ENCODE measurements at places on chromosomes 16 and 17.
A peak's percentile ranks its signal among the peaks of the same experiment; 100 is the strongest.

- DNase-seq, result no peak
These were observed 4.7 kb downstream of the SEPTIN12 start for GRCh38 chr16:4783251-4783950.

- DNase-seq, result no peak
These were observed 21.8 kb downstream of the FBXO39 start for GRCh38 chr17:6797718-6798351.

DNA sequence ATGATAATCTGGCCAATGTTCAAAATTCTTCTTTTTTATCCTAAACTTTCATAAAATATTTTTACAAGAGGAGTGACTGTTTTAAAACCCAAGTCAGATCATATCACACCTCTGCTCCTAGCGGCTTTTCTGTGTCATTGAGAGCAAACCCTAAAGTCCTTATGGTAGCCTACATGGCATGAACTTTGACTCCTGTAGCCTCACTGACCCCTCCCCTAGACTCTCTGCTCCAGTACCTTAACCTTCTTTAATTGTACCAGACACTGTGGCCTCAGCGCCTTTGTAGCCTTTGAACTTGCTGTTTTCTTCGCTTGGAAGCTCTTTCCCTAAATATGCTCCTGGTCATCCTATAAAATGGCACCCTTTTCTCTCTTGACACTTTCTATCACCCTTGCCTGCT lies 7.3 kb upstream of the SMPD3 start:
- DNase-seq, result no peak

GRCh38 chr16:79170555-79171246 lies 429.8 kb downstream of the MAF start:
- DNase-seq, result peak; percentile 37

GRCh38 chr16:52652033-52652432 lies 105.1 kb upstream of the TOX3 start:
- DNase-seq, result no peak

DNA sequence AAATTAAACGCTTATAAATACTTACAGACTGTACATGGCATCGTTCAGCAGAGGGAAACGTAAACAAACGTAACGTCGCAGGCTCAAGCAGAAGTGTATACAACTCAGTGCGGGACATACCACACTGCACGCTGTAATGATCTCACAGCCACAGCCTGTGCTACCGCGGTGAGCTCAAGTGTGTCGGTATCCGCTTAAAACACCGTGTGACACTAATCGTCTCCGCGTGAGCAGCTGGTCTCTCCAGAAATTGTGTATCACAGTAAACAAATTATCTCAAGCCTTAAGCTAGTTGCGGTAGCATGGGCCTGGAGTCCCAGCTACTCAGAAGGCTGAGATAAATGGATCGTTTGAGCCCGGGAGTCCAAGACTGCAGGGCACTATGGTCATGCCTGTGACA lies 115.3 kb downstream of the ANKRD11 start:
- no peak for DNase-seq

- DNase-seq, result no peak
These were observed 24.0 kb downstream of the IGF2BP1 start for GRCh38 chr17:49021095-49021767.

GRCh38 chr17:60386147-60387058 lies 5.5 kb downstream of the USP32 start:
- DNase-seq, result no peak

DNA sequence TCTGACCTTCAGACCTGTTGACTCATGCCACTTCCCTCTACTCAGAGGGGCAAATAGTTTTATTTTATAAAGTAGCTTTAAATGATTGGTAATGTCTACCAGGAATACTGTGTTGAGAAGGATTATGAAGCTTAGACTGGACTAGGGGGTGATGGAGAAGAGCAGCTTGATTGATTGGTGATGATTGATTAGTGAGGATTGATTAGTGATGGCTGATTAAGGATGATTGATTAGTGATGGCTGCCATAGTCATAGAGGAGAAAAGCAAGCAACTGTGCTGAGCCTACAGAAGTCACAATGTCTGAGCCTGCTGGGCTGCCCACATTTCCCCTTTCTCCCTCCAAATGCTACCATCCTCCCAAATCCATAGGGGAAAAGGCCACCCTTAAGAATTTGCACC lies 206.8 kb upstream of the SALL1 start:
- no peak for DNase-seq

DNA sequence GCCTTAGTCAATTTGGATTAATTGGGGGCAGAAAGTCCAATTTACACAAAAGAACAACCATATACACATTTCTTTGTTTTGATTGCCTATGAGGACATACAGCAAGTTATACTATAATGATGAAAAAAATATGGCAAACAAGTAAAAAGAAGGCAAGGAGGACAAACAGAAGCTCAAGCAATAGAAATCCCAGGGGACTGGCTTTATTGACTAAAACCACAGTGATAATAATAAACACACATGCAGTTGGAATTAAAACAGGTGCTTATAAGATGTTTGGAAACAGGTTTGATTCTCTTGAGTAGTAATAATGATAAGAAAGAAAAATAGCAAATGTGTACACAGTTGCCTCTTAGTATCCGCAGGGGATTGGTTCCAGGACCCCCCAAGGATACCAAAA lies 176.4 kb downstream of the SHISA9 start:
- DNase-seq, result no peak

GRCh38 chr17:14334276-14334840 lies 33.5 kb downstream of the HS3ST3B1 start:
- peak; percentile 92 for DNase-seq

GRCh38 chr16:69495821-69496220 lies 69.9 kb upstream of the NFAT5 start:
- DNase-seq, result no peak

- peak; percentile 70 for DNase-seq
These were observed 13.9 kb upstream of the CAPNS2 start for GRCh38 chr16:55552621-55553020.

DNA sequence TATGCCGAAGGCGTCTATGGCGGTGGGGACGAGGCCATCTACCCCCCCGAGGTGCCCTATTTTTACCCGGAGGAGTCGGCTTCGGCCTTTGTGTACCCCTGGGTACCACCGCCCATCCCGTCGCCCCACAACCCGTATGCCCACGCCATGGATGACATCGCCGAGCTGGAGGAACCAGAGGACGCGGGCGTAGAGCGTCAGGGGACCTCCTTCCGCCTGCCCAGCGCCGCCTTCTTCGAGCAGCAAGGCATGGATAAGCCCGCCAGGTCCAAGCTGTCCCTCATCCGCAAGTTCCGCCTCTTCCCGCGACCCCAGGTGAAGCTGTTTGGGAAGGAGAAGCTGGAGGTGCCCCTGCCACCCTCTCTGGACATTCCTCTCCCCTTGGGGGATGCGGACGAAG lies 11.4 kb downstream of the MYO15A start:
- no peak for DNase-seq

- peak; percentile 31 for DNase-seq
These were observed 43.4 kb downstream of the NEUROD2 start for GRCh38 chr17:39564211-39564848.

DNA sequence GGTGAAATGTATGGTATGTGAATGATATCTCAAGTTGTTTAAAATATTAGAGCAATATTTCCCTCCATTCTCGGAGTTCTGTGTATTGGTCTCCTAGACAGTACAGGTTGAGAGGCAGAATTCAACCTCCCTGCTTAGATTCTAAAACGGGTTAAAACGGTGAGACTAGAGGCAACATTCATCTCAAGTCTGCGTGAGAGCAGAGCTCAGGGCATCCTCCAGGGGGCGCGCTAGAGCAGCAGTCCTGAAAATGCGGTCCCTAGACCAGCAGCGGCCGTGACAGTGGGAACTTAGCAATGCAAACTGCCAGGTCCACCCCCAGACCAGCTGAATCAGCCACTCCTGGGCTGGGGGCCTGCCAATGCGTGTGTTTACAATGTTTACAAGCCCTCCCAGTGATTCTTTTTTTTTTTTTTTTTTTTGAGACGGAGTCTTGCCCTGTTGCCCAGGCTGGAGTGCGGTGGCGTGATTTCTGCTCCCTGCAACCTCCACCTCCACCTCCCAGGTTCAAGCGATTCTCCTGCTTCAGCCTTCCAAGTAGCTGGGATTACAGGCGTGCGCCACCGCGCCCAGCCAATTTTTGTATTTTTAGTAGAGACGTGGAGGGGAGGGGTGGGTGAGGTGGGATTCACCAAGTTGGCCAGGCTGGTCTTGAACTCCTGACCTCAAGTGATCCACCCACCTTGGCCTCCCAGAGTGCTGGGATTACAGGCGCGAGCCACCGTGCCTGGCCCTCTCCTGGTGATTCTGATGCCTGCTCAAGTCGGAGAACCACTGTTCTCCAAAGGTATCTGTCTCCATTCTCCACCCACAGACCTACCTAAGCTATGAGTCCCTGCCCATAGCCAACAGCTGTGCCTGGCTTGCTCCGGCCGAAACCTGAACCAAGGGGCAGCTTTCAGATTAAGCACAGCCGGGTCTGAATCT lies 24.2 kb downstream of the KLHL36 start:
- DNase-seq, result peak; percentile 94

- DNase-seq, result peak; percentile 57
These were observed 110.4 kb downstream of the MRTFB start for GRCh38 chr16:14181371-14182050.

DNA sequence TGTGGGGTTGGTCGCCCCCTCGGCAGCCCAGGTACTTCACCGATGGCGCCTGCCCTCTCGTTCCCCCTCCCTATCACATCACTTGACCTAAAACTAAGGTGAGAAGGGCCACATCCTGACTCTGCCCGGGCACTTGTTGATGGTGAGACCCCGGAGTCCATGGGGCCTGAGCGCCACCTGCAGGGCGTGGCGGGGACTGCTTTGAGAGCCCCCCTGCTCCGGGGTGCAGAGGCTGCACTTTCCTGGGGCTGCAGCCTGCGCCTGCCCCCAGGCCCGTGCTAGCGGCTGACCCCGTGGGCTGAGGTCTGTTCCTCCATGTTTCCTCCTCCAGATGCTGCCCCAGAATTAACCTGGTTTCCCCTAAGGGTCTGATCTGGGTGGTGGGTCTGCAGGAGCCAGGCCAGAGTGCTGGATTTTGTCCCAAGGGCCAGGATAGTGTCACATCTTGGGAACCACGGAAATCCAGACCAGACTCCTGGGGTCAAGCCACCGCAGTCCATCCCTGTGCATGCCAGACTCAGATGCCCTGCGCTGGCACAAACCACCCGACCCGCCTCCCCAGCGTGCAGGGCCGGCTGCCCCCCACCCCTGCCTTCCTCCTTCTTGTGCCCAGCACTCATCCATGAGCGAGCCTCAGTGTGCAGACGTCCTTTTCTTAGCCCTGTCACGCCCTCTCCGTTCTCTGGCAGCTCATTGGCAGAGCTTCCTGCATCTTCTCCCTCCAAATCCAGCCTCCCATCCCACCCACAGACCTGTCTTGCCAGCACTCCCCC lies 2.7 kb downstream of the NDUFAF8 start:
- peak; percentile 35 for DNase-seq

DNA sequence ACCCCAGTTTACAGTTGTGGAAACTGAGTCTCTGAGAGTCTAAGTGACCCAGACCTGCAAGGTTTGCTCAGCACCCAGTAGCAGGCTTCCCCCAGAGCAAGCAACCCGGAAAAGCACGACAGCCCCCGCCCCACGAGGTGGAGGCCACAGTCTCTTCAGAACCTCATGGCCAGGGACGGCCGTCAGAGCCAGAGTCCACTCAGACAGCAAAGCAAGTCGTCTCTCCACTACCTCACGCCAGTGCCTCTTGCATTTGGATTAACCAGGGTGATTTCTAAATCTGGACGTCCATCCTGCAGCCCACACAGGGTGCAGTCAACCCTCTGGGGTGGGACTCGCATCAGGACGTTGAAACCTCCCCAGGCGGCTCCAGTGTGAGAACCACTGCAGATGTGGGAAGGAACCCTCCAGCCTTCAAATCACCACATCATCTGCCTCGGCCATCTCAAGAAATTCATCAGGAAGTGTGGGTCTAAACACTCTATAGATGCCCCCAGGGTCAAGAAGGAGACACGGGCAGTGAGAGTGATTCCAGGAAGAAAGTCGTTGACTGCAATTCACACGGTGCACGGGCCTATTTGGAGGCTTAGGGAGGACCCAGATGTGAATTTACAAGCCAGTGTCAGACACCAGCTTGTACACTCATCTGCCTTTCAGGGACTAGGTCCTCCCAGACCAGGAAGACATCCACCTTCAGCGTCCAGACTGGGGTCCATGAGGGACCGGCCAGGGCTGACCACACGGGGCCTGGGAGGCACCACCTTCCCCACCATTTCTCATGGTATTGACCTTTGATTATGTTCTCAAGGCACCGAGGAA lies 20.2 kb upstream of the RBFOX3 start:
- DNase-seq, result no peak

DNA sequence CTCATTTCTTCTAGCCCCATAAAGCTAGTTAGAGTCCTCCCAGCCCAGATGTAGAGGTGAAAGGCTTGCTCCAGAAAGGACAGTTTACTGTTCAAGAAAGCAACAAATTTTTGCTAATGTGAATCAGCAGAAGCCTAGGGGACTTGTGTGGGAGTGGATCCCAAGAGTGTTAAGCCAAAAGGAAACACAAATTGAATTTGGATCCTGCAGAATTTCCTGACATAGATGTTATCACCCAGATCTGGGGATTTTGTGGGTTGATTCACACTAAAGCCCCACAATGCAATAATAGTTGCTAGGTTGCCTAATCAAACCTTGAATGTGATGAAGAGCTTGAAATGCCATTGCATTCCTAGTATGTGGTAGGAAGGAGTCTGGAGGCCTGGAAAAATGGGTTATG lies 135.2 kb upstream of the HS3ST3A1 start:
- DNase-seq, result no peak

GRCh38 chr17:38981636-38982035 lies 14.4 kb upstream of the FBXO47 start:
- no peak for DNase-seq

DNA sequence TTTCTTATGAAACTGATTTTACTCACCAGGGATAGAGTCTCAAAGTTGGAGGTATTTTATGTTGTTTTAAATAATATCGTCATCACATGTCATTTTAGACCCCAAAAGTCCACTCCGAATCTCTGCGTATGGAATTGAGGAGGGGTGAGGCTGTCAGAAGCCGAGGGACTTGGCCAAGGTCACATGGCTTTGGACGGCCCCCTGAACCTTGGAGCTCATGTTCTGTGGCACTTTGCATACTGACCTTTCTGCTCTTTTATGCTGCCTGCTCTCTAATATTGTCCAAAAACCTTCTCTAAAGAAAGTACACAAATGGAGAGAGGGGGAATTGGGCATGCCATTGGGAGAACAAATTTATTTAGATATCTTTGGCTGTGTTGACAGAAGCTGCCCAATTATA lies 700.0 kb downstream of the WWOX start:
- no peak for DNase-seq

DNA sequence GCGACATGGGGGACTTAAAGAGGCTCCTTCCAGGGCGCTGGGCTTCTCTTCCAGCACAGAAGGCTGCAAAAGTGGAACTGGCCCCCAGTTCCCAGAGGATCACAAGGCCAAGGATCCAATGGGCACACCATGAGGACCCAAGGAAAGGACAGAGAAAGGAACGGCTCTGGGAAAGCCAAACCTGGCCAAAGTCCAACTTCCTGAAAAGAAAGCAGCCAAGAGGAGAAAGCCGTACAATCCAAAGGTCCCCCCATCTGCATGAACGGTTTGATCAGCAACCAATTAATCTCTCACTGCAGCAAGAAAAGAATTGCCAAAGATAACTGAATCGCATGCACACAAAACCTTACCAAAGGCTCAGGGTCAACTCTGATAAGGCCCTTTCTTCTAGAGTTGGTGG lies 19.8 kb upstream of the ICAM2 start:
- no peak for DNase-seq

All from trophoblast cell (in vitro differentiated cells and primary cell).